ENCODE measurements at places on chromosomes 1 and 21.

- no peak for DNase-seq
These were observed 78.9 kb upstream of the C1orf174 start for GRCh38 chr1:3978990-3979325.

- DNase-seq = no peak
These were observed 51.9 kb downstream of the NR5A2 start for GRCh38 chr1:200079232-200079940.

GRCh38 chr1:67948151-67949080 lies 102.0 kb downstream of the DIRAS3 start:
- DNase-seq = no peak

DNA sequence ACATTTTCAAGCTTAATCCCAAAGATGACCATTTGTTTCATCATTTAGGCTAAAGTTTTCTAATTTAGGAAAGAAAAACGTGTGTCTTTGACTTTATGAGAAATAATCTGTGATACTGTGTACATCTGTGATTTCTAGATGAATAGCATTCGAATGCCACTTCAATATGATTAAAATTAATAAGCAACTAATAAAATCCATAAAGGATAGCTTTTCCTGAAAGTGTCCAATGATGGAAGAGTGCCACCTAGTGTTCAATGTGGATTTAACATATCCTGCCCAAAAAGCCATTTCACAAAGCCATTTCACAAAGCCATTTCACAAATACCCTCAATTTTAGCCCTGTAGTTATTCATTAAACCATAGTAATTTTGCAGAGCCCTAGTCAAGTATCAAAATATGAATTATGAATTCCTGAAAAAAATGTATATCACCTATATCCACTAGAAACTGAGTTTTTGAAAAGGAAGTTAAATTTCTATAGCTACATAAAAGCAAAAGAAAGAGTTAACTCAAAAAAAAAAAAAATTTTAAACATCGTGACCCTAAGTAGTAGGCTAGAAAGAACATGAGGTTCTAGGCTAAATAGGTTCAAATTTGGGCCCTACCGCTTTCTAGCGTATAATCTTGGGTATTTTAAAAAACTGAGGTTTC lies 19.1 kb downstream of the NME7 start:
- DNase-seq = peak; percentile 48

DNA sequence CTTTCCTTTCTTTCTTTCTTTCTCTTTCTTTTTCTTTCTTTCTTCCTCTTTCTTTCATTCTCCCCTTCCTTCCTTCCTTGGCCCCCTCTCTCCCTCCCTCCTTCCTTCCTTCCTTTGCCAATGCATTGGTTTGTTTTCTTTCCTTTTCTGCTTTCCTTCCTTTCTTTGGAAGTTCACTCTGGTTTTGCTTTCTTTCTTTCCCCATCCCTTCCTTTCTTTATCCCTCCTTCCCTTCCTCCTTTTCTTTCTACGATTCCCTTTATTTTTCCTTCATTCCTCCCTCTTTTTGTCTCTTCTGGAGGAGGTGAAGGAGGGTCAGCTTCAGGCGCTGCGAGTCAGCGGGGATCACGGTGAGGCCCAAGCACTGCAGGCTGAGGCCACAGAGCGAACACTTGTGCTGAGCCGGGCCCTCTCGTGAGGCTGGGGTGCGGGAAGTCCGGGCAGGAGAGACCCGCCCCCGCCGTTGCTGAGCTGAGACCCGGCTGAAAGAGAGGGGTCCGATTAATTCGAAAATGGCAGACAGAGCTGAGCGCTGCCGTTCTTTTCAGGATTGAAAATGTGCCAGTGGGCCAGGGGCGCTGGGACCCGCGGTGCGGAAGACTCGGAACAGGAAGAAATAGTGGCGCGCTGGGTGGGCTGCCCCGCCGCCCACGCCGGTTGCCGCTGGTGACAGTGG lies 1.5 kb downstream of the SIM2 start:
- DNase-seq = no peak

GRCh38 chr1:201475130-201475529 lies 6.1 kb upstream of the PHLDA3 start:
- DNase-seq = no peak

GRCh38 chr1:39720094-39720999 lies 18.3 kb upstream of the PPIE start:
- DNase-seq = peak; percentile 19

DNA sequence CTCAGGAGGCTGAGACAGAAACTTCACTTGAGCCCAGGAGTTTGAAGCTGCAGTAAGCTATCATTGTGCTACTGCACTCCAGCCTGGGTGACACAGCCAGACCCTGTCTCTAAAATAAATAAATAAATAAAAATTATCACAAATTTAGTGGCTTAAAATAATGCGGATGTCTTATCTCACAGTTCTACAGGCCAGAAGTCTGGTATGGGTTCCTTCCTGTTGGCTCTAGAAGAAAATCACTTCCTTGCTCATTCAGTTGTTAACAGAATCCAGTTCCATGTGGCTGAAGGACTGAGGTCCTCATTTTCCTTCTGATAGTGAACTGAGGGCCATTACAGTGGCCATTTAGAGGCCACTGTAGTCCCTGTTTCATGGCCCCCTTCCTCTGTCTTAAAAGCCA lies 94.6 kb upstream of the S1PR1 start:
- no peak for DNase-seq

DNA sequence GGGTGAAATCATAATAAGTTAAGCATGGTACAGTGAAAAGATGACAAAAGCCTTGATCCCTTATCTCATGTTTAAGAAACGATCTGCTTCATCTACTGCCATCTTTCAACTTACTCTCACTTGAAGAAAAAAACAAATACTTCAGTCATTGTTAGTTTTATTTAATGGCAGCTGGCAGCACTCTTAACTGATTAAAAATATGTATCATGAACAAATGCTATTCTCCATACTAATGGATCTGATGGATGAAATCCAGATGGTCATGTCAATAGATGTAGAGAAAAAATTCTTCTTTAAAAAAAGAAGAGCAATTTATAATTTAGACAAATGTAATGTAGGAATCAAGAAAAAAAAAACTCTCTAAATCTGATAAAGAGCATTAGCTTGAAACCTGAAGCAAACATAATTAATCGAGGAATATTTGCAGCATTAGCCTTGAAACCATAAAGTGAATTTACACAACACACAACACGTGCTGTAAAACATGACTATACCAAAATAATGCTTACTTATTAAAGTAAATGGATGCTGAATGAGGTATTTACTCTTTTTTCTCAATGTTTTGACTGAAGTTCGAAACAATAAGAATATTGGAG lies 579.0 kb upstream of the ADAMTS5 start:
- DNase-seq = no peak

- no peak for DNase-seq
These were observed 19.2 kb downstream of the PTTG1IP start for GRCh38 chr21:44854391-44854663.

GRCh38 chr21:24046829-24047443 lies 1560.3 kb downstream of the MRPL39 start:
- no peak for DNase-seq

DNA sequence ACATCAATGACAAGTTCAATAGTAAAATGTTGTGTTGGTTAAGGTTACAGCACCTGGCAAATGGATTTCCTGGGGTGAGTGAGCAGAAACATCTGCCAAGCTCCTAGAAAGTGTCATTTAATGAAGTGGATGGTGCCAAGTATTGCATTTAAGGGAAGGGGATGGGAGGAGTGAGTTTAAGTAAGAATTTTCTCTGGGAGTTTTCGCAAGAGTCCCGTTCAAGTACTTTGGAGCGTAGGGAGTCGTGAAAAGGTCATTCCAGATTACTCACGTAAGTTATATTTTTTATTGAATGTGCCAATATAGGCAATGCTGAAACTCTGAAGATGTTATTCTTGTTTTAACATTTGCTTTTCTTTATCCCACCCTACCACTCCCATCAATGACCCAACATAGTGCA lies 117.4 kb upstream of the RAB3GAP2 start:
- DNase-seq = no peak

DNA sequence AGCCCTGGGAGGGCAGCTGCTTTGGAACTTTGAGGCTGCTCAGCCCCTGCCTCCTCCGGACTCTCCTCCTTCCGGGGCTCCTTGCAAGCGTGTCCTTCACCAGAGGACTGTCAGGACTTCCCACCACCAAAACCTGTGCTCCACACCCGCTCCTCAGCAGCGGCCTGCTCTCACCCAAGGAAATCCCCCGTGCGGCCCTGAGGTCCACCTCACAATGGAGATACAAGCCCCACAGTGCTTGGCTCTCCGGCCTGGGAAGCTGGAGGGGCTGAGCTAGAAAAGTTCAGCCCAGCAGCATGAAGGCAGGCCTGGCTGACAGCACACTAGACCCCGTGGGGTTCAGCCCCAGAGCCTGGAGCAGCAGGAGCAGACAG lies 33.6 kb downstream of the PGBD5 start:
- no peak for DNase-seq

- DNase-seq = no peak
These were observed 150.8 kb upstream of the FGGY start for GRCh38 chr1:59146056-59146455.

- no peak for DNase-seq
These were observed 9.8 kb downstream of the PHC2 start for GRCh38 chr1:33420870-33421775.

DNA sequence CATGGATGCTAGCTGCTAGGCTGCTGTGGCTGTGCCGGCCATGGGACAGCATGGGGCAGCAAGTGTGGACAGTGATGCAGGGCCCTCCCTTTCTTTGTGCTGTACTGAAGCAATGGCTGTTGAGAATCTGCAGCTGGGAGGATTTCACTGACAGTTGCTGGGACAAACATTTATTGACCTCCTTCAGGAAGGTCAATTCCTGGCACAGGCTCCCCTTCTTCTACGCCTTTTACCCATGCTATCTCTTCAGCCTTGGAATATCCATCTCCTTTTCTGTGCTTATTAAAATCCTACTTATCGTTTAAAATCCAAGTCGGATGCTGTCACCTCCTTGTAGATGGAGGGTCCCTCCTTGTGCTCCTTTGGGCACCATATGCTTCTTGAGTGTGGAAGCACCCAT lies 213.1 kb upstream of the USP24 start:
- no peak for DNase-seq

DNA sequence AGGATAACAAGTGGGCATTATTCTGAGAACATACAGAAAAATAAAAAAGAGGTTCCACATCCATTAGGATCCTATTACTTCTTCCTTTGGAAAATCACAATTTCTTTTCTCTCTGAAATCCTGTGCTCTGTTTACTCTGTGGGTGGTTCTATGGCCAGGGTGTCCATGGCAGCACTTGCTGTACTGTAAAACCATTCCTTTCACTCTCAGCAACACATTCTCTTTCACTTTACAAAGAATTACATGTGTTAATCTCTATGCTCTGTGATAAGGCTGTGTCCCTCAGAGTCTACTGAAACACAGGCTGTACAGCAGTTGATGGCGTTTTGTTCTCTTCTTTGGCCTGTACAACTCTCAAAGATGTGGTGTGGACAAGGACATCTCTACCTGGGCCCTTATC lies 524.1 kb downstream of the PTBP2 start:
- no peak for DNase-seq

DNA sequence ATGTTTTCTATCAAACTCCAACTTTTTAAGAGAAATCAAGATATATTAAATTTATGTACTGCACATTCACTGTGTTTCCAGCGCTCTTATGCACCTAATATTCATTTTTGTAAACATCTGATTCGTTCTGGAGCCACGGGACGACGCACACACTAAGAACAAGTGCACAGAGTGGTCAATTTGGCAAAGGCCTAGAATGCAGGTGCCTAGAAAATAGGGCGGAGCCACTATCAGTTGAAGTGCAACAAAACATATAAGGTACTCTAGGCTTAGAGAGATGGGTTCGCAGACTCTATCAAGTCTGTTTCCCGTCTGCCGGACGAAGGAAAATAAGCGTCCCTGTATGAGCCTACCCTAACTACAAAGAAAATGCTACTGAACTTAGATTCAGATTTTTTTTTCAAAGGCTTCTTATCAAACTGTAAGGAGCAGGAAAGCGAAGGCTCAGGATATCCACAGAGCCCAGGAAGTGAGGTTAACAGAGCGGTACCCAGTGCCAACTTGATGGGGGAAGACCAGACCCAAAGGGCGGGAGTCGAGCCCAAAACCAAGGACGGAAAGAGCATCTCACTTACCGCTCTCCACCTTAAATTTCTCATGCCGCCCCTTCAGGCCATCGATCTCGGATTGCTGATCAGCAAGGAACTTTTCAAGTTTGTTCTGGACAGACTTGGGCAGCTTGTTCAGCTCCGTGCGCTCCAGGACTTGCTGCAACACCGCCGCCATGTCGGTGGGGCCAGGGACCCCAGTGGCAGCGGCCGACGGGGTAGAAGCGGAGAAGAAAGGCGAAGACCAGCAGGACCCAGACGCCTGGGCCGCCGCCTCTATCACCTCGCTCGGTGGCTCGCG lies 526 bp downstream of the TPR start:
- DNase-seq = no peak

DNA sequence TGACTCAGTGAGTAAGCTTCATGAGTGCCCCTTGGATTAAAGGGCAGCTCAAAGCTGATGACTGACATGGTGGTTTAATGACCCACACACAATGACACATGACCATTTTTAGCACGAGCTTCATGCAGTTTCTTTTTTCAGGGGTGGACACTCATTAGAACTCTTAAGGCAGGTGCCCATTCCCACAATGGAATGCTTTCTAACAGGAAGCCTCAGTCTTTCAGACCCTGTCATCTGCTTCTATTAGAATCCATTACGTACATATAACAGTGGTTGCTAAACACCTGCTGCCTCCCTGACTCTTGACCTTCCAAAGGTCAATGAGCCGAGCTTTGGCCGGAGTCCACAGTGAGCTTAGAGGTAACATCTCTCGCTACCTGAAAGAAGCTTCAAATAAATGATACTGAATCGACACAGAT lies 27.4 kb downstream of the AKNAD1 start:
- DNase-seq = no peak

GRCh38 chr1:85615586-85616363 lies 35.2 kb downstream of the CCN1 start:
- no peak for DNase-seq

GRCh38 chr21:44709426-44710293 lies 1.7 kb downstream of the TSPEAR start:
- no peak for DNase-seq

GRCh38 chr21:45454926-45455673 lies 50.1 kb downstream of the COL18A1 start:
- no peak for DNase-seq

DNA sequence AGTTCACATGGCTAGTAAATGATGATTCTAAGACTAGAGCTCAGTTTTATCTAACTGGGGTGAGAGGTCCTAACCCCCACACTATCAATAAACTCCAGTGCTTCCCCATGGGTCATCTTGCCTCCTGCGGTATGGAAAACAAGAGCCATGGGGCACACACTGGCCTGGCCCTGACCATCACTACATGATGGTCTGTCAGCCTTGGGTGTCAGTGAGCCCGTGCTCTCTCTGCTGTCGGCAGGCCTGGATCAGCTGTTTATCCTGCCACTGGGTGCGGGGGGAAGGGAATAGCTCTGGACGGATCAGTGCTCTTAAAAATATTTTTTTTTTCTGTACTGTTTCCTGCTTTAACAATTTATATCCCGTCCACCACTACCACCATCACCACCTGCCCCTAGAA lies 255.0 kb upstream of the ADGRL2 start:
- no peak for DNase-seq

All from activated CD4-positive, alpha-beta T cell treated with anti-CD3 and anti-CD28 coated beads, Interleukin-2, amount 50 U/mL, for 24 hours (primary cell).